ENCODE measurements at places on chromosomes 12 and 14. TPM values are rescaled to one million over a fixed set of nuclear protein-coding genes. Genes with fewer than 3 reads are reported as not detected.
A peak's percentile ranks its signal among the peaks of the same experiment; 100 is the strongest.

GRCh38 chr12:103197725-103198388 is 240.4 kb downstream of the ASCL1 start:
- no peak for DNase-seq

DNA sequence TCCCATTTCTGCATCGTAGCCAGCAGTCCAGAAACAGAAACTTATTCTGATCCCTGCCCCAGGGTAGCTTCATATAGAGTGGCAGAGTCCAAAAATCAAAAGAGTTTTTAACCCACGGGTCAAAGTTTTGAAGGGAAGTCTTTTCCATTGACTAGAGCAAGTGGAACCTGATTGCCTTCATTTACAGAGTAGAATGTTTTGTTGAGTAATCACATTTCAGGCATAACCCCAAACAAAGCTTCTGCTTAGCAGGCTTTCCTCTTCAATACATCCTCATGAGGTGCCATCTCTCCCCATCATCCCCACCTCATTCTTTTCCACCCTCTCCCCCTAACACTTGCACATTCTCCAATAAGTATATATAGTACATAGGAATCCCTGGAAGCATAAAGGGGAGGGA is 516.0 kb upstream of the FBXO33 start:
- no peak for DNase-seq

GRCh38 chr12:12349711-12350665 is at the start of gene MANSC1:
MANSC1 (minus strand) TSS chr12:12350242; CDS start chr12:12343314, 6,928 bp downstream.
- peak; percentile 92 for DNase-seq

DNA sequence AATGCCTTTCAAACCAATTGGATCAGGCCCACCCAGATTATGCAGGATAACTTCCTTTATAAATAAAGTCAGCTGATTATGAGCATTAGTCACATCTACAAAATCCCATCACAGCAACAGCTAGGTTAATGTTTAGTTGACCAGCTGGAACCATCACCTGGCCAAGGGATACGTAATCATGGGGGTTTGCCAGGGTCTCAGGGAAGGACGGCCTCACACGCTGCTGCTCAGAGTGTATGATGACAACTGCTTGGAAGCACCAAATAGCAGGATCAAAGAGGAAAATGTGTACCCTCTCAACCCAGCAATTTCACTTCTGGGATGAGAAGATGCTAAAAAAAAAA is 162.6 kb downstream of the SLC15A4 start:
- no peak for DNase-seq

GRCh38 chr12:58357511-58357910 is 416.1 kb downstream of the ATP23 start:
- DNase-seq, result no peak

- DNase-seq, result no peak
These were observed 47.1 kb upstream of the OVCH1 start for GRCh38 chr12:29544428-29545101.

DNA sequence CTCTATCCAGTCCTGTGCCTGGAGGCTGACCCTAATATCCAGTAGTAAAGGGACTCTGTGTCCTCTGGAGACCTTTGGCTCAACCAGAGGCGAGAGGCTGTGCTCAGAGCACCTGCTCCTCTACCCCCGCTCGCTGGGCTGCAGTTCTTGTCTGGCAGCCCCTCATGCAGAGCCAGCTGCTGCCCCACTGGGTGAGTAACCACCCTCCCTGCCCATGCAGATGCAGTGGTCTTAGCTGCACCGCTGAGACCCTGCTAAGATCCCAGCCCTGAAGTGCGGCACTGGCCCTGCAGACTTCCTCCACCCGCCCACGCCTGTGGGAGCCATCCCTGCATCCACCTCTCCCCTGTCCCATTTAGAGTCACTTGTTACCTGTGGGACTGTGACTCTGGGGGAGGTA is 347.5 kb upstream of the SFSWAP start:
- no peak for DNase-seq

DNA sequence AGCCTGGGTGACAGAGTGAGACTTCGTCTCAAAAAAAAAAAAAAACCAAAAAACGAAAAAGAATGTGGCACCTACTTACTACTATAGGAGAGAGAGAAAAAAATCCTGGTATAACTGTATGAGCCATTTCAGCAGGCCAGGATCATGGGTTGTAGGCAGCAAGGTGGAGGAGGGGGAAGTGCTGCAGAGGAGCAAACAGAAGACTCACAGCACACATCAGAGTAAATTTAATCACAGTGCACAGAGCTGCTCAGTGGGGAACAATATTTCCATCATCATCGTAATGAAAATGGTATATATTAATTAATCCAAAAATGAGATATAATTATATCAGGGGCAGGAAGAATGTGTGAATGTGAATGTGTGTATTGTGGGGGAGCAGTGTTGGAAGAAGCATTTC is 175.8 kb downstream of the SLC2A13 start:
- DNase-seq, result no peak

DNA sequence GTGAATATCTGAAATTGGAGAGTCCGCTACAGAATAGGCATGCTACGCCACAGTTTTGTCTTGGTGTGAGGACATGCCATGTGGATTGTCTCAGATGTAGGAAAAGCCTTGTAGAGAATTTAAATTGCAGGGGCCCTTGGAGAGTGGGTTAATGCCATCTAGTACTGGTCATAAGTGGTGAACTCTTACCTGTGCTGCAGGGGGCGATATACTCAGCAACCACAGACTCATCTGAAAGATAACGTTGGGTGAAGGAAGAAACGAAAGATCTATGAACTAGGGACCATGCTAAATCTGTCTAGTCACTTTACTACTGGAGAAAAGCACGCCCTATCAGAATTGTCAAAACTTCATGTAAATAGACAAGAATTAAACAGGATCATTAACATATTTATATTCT is 33.7 kb upstream of the A2M start:
- DNase-seq, result no peak

- no peak for DNase-seq
These were observed 31.5 kb downstream of the DTX1 start for GRCh38 chr12:113088037-113088436.

GRCh38 chr12:38258411-38258810 is 58.2 kb upstream of the ALG10B start:
- DNase-seq, result no peak

DNA sequence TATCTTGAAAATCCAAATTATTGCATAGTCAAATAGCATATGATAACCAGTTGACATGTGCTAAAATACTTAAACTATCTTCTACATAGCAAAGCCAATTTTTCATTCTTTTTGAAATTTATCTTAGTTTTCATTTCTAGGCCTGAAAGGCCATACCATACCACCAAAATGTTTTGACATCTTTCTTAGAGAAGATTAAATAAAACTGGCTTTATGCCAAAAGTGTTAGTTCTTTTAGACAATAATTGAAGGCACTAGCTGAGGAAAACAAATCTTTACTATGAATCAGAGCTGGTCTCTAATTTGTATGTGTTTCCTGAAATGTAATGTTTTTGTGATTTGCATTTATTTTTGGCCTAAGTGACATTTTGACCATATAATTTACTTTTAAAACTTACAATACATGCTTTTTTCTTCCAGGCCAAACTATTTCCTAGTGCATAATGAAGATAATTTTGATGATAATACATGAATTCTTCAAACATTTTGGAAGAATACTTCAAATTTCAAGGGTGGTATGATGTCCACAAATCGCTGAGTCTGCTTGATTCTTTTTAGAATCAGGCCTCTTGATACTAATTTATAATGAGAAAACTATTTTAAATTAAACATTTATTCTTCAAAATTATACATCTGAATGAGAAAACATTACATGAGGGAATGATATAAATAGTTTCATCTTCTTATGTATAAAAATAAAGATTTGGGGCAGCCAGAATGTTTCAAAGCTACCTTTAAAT is 6.5 kb upstream of the KCNMB4 start:
- no peak for DNase-seq

DNA sequence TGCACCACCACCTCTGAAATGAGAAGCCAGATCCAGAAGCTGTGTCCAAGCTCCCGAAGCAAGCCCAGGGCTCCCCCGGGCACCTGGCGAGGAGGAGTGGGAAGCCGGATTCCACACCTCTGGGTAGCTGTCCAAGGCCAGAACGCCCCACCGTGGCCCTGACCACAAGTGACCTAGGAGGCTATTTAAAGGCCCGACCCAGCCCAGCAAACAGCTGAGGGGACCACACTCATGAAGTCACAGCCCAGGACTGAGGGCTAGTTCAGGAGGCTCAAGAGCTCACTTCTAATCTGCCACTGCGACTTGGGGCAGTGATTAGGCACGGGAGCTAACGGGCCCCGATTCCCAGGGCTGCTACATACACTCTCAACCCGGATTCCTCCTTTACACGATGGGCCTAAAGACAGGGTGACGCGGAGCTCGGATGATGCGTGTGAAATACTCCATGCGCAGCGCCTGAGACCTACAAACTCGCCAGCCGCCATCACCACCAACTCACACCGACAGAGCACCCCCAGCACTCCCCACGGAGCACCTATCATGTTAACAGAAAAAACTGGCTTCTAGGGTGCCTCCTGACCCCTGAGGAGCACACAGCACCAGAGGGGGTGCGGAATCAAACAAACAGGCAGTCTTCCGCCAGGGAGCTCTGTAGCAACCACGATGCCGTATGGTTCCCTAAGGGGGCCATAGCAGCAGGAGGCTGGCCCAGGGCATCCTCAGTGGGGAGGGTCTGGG is 84.0 kb upstream of the GPR68 start:
- DNase-seq, result no peak

GRCh38 chr12:42299392-42300308 is 26.2 kb downstream of the ZCRB1 start:
- no peak for DNase-seq

- no peak for DNase-seq
These were observed 199.7 kb downstream of the SPTSSA start for GRCh38 chr14:34262127-34262910.

DNA sequence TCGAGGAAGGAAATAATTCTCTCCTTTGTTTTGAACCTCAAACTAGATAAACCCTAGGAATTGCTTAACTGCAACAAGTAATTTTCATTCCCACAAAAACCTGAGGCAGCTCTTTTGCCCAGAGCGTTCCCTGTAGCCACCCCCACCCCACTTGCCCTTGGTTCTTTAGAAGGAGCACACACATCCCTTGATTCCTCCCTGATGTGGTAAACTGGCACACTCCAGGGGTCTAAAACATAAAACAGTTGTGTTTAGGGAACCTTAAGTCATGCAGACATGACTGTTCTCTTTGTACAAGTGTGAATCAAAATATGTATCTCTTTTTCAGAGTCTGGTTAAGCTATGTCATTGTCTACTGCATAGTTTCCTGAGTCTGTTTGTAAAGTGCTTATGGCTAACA is 14.0 kb downstream of the MAPK1IP1L start:
- DNase-seq, result no peak

GRCh38 chr12:19546611-19547162 is 107.4 kb downstream of the AEBP2 start:
- no peak for DNase-seq

- DNase-seq, result no peak
These were observed 7.0 kb downstream of the AK7 start for GRCh38 chr14:96398921-96399320.

DNA sequence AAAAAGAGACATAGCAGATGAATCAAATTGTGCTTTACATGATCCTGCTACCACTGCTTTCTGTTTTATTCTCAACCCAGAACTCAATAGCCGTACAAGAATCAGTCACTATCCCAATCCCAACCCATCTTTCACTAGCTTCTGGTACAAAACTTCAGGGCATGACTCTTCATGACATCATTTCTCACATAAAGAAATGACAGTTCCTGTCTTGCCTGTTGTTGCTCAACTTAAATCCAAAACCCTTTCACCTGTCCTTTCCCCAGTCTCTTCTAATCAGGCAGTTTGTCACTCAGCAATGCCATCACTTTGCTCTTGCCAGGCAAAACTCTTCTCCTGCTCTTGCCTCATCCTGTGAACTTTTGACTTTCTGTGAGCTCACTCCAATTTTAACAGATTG is 962.8 kb downstream of the GALC start:
- DNase-seq, result no peak

DNA sequence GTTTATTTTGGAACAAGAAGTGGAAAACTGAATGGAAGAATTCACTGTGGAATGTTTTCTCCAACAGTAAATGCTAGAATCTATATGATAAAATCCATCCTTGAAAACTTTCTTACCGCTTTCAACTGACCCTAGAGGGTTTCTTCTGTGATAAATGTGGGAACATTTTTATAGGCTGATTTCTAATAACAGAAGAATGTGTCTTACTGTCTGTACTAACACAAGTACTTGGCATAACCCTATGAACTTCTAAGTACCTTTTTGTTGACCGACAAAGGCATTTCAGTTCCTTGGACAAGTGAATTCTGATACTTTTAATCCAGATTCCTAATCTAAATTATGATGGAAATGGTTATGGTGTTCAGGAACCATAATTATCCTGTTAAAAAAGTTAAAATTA is 1109.7 kb upstream of the FLRT2 start:
- DNase-seq, result no peak

GRCh38 chr14:65439117-65439516 is 26.6 kb downstream of the FUT8 start:
- no peak for DNase-seq

- no peak for DNase-seq
These were observed 40.9 kb upstream of the CORO1C start for GRCh38 chr12:108772247-108772646.

GRCh38 chr12:27015730-27016076 is 1.5 kb upstream of the TM7SF3 start:
- no peak for DNase-seq

BMAL2 gene
- total RNA-seq, result 16.4 TPM

GUCY2C gene
- 1.3 TPM for total RNA-seq

MYH6 gene
- total RNA-seq, result 0.20 TPM

CYP27B1 gene
- 1.2 TPM for total RNA-seq

PHETA1 gene
- total RNA-seq, result 28.1 TPM

TMEM233 gene
- total RNA-seq, result not detected

NUDT14 gene
- 17.9 TPM for total RNA-seq

TMEM63C gene
- 37.6 TPM for total RNA-seq

RPL10L gene
- not detected for total RNA-seq

BCDIN3D gene
- total RNA-seq, result 6.7 TPM

AMHR2 gene
- total RNA-seq, result 0.62 TPM

CRIP2 gene
- total RNA-seq, result 161 TPM

B4GALNT1 gene
- 1.7 TPM for total RNA-seq

DACT1 gene
- 2.4 TPM for total RNA-seq

GPR132 gene
- total RNA-seq, result 1.0 TPM

METTL1 gene
- 11.7 TPM for total RNA-seq
